ENCODE measurements at places on chromosomes 3 and 15. TPM values are rescaled to one million over a fixed set of nuclear protein-coding genes. Genes with fewer than 3 reads are reported as not detected.

Gene CILP
- not detected for total RNA-seq

Gene MYO1E
- total RNA-seq = 40.8 TPM

Gene CCR9
- 0.28 TPM for total RNA-seq

Gene GPR149
- total RNA-seq = not detected

Gene CYP8B1
- total RNA-seq = not detected

All from activated CD4-positive, alpha-beta memory T cell treated with anti-CD3 and anti-CD28 coated beads, Interleukin-2, amount 10 ng/mL, durations not matched to agents 7 days and 5 days (primary cell).